ENCODE measurements at places on chromosomes 7 and 10.

DNA sequence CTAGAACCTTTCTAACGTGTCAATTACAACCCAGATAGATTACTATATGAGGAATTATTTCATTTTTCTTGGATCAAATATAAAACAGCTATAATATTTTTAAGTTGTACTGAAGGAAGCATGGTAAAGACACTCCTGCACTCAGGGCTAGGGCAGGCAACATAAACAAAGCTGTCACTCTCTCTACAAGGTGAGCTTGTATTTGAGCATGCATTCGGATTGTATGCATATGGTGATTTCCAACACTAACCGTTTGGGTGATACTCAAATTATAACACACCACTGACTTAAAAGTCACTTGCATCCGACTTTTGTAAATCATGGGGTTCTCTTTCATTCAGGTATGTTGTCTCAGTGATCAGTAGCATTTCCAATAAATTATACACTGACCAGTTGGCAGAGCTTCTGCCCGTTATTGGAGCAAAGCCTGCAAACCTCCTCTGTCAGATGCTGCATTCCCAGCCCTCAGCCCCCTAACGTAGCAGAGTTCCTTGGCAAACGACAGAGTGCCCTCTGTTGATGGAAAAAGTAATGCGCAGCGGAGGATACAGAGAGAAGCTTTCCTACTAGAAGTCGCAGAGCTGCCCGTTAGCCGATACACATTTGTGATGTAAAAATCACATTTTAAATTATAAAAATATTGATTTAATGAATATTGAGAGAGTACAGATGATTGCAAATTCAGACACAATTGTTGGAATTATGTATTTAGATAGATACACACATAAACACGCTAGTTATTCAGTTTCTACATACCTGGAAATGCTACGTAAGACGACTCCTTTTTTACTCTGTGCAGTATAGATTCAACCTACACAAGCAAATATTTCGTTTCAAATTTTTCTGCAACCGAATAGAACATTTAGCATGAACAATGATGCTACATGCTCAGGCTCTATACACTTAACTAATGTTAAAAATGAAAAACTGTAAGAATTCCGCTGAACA is 173.9 kb upstream of the SP4 start:
- peak; percentile 93 for DNase-seq

DNA sequence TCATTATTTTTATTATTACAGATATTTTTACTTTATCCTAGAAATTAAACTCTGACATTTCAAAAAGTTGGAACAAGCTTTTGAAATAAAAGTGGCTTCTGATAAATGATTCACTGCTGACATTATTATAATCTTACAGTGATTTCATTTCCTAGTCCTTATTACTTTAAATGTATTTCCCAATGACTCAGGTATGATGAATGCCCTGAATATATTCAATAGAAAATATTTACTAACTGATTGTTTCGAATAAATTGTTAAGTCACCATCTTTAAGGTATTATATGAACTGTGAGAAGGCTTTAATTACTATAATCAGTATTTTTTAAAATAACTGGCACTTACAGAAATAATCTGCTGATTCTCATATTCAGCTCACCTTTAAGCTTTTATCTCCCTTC is 21.6 kb downstream of the DKK1 start:
- DNase-seq, result no peak

GRCh38 chr10:68371604-68372003 is 35.5 kb downstream of the RUFY2 start:
- DNase-seq, result no peak

GRCh38 chr10:102831322-102832071 is 5.7 kb downstream of the CYP17A1 start:
- no peak for DNase-seq

DNA sequence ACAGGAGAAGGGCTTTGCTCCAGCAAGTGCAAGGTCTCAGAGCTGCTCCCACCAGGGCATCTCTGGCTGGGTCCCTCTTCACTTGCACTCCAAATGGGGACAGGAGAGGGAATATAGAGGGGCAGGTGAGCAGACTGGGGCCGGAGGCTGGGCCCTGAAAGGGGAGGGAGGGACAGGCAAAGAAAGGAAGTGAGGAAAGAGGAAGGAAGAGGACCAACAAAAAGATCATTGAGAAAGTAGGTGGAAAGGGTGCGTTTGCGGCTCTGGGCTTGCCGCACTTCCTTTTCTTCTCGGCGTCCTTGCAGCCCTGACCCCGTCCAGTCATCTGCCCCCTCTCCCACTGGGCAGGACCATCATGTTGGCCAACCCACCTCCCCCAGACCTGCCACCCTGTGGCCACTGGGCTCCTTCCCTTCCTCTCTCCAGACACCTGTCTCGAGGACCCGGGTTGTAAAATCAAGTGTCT is 14.0 kb downstream of the ITPRIP start:
- DNase-seq, result peak; percentile 43

DNA sequence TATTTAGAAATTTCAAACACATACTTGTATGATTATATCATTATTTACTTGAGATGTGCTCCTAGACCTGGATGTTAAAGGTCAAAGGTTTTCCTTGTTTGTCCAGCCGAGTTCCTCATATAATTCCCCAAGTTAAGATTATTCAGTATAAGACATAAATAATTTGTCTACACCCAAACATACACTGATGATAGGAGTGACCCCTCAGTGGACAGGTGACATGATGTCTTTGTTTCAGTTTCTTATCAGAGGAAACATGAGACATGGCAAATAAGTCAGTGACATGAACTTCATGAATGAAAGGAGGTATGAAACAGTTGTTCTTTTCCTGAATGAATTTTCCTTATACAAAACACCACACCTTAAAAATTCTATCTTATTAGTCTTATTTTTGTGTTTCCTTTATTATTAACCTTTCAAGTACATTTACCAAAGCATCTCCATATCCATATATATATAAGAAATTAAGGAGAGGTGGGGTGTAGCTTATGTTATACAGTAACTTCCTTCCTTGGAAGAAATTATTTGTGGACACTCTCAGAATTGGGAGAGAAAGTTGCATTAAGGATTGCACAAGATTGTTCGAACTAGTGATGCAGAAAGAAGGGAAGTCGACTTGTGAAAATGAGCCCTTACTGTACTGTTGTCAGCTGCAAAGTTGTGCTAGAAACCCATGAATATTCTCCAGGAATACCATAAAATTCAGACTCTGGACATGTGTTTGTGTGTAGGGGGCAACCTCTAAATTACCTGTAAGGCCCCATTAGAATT is 60.5 kb downstream of the POM121L12 start:
- no peak for DNase-seq

GRCh38 chr10:104099269-104099668 is 13.6 kb upstream of the COL17A1 start:
- DNase-seq, result no peak

- no peak for DNase-seq
These were observed 8.6 kb upstream of the UPF2 start for GRCh38 chr10:12051241-12051640.

- DNase-seq, result peak; percentile 58
These were observed 59.2 kb upstream of the OIT3 start for GRCh38 chr10:72834183-72834825.

GRCh38 chr7:131654668-131655326 is 98.4 kb upstream of the PODXL start:
- DNase-seq, result peak; percentile 98

GRCh38 chr10:114043532-114044246 is at the start of gene ADRB1:
ADRB1 (plus strand) TSS chr10:114043866; CDS start chr10:114044133, 267 bp downstream.
- DNase-seq, result peak; percentile 93

DNA sequence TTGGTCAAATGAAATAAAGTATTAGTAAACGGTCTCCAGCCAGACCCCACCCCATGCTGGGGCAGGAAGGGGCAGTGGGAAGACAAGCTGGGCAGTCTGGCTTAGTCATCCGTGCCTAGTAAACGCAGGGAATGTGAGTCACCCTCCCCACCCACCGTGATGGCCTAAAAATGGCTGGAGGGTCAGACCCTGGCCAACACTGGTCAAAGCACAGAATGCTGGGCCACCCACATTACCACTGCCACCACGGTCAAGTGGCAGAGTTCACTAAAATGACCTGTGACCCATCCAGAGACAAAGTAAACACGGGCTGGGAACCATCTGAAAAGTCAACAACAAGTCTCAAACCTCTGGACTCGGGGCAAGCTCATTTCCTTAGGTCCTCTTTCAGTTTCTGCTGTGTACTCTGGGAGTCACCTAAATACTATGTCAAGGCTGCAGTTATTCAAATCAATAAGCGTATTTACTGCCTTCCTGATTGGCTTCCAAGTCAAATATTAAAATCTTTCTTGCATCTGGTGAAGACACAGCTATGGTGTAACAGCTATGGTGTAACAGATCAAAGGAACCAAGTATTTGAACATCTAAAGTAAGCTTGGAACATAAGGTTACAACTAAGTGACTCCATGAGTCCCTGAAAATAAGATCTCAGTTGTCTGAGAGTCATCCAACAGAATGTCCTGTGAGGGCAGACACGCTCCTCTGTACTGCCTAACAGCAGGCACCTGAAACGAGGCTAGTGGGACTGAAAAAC is 3.0 kb downstream of the ZFAND2A start:
- DNase-seq, result no peak

GRCh38 chr10:76040107-76040829 is 608.8 kb downstream of the LRMDA start:
- DNase-seq, result peak; percentile 66

DNA sequence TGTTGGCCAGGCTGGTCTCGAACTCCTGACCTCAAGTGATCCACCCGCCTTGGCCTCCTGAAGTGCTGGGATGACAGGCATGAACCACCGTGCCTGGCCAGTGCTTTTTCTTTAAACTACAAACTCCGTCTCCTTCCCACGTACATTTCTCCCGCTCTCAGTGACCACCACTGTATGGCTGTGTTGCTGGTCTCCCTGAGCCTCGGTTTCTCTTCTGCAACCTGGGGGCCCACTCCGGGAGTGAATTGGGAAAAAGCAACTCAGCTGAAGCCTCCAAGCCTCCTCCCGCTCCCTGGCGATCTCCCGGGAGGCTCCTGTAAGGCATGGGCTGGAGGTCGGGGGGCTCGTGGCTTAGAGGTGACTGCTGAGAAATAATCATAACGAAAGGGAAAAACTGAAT is 136.3 kb downstream of the ELFN1 start:
- no peak for DNase-seq

DNA sequence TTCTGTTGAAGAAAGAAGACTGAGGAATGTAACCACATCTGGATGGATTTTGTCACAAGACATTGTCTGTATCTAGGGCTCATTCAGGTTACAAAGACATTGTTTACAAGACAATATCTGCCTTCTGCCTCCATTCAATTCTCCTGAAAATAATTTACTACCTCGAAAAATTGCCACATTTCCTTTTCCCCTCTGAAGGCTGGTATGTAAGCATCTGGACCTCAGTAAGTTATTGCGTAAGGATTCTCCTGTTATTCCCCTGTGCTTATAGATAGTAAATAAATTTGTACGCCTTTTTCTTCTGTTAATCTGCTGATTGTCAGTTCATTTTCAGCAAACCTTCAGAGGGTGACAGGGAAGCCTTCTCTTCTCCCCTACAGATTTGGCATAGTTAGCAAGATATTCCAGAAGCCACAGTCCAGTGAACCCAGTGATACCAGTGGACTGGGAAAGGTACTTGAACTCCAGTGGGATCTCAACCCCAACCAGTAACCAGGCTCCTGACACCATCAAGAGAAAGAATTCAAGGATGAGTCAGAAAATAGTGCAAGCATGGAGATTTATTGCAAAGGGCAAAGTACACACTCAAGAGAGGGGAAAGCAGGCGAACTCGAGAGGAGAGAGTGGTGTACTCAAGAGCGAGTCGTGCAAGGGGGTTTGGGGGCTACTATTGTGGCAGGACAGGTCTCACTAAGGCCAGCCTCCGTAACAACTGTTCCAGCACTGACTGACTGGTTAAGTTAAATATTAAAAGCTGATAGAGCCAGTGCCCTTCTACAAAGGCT is 706.9 kb upstream of the GHITM start:
- DNase-seq, result no peak

DNA sequence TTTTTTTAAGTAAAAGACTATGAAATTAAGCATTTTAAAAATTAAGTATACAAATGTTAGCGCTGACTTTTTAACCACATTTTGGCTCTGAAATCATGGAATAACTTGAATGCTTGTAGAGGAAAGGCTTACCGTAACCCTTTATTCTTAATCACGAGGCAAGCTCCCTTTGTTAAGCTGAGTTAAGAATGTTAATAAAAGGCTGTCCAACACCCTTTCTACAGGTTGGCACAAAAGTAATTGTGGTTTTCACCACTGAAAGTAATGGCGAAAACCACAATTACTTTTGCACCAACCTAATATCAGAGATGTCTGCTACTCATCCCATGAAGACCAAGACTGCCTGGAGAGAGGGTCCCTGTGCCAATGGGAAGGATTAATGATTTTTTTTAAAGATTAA is 70.6 kb downstream of the STK17A start:
- DNase-seq, result no peak

- no peak for DNase-seq
These were observed 245.7 kb downstream of the STK31 start for GRCh38 chr7:23955600-23956149.

GRCh38 chr7:29177963-29178600 is 16.5 kb upstream of the CHN2 start:
- DNase-seq, result no peak

DNA sequence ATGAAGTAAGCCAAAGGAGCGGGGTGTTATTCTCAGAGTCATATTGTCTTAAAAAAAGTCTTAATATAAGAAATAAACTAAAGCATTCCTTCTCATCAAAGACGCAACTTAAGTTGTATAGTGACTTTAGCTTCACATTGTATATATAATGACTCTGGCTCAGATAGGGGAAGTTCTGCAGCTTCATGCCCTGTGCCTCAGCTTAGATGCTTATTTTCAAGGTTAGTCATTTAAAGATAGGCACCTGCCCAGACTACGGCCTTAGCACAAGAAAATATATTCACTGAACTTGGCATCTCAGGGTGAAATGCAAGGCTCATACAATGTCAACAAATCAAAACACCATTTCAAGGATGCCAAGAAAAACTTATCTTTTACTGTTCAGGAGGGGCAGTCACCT is 52.8 kb upstream of the DNAJB12 start:
- no peak for DNase-seq

DNA sequence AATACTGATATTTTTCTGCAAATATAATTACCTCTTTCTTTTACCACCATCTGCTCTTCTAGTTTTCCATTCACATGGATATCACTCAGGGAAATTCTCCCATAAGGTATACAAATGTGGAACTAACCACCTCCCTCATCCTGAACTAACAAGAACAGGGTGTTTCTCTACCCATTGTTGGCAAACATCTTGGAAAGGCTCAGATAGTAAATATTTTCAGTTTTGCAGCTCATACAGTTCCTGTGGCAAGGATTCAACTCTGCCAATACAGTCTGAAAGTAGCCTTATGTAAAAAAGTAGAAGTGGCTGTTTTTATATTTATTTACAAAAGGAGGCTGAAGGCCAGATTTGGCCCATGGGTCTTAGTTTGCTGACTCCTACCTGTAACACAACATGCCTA is 513.0 kb upstream of the TEX47 start:
- DNase-seq, result no peak

GRCh38 chr10:88347597-88348304 is 235.4 kb downstream of the RNLS start:
- DNase-seq, result no peak

Data from endodermal cell (in vitro differentiated cells).